ENCODE measurements at places on chromosomes 16 and 17.

DNA sequence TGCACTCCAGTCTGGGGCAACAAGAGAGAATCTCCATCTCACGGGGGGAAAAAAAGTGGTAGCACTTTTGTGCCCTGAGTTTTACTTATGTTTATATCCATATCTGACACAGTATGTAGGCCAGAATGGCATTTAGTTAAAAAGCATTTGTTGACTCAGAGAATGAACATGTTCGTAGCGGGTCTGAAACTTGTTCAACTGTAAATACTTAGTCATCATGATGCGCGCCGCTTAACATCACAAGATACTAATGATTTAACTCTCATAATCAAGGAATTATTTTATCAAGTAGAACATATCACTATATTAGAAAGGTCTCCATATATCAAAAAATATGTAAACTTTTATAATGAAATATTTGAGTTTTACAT, 55.3 kb upstream of the ITGA2B start:
- no peak for DNase-seq

- DNase-seq, result no peak
These were observed 2.4 kb downstream of the CCL18 start for GRCh38 chr17:36066365-36066985.

GRCh38 chr16:64975821-64976220, 146.0 kb downstream of the CDH11 start:
- no peak for DNase-seq

GRCh38 chr17:29069526-29070041, 26.6 kb downstream of the PIPOX start:
- DNase-seq, result no peak

DNA sequence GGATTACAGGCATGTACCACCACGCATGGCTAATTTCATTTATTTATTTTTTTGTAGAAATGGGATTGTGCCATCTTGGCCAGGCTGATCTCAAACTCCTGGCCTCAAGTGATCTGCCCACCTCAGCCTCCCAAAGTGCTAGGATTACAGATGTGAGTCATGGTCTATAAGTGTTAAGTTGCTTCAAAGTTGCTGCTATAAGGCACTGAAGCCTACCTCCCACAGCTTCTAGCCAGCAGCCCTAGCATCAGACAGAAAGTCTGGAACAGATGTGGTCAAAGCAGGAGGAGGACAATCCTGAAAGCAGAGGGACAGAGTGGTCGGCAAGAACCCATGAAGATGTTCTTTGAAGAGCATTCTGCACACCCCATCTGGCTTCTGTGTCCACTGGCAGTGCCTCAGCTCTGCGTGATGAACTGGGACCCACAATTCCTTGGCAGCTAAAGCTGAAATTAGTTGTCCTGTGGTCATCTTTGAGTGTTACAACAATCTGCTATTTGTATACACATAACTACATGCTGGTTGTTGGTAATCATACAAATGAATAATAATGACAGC, 11.2 kb downstream of the MAP3K14 start:
- DNase-seq, result no peak

- DNase-seq, result no peak
These were observed 86.4 kb downstream of the MRM1 start for GRCh38 chr17:36687736-36688135.

DNA sequence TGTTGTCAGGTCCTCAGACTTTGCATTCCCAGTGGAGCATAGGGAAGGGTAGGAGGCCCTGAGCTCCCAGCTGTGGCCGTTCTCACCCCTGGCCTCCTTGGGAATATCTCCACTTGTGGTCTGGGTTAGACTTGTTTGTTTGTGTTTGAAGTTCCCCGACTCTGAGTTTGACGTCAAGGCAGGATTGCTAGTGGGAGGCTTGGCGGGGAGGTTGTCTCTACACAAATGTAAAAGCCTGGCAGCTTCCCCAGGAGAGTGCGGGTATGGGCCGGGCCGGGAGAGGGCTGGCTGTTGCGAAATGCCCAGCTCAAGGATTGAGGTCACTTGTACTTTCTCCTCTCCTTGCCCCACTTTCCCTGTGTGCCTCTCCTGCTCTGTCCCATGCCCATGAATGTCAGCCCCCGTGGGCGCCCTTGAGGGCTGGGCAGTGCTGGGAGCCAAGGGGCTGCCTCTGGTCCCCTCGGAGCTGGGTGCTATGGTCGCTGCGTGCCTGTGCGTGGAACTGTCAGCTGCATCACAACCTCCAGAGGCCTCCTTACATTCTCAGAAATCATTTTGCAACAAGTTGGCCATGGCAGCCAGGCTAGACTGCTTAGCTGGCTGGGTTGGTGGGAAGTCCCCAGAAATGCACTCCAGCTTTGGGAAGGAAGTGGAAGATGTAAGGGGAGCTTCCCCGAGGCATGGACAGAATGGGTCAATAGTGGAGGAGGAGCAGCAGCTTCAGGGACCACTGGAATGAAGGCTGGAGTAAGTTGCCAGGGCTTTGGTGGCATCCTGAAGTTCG, 84.3 kb downstream of the KSR1 start:
- DNase-seq, result no peak

DNA sequence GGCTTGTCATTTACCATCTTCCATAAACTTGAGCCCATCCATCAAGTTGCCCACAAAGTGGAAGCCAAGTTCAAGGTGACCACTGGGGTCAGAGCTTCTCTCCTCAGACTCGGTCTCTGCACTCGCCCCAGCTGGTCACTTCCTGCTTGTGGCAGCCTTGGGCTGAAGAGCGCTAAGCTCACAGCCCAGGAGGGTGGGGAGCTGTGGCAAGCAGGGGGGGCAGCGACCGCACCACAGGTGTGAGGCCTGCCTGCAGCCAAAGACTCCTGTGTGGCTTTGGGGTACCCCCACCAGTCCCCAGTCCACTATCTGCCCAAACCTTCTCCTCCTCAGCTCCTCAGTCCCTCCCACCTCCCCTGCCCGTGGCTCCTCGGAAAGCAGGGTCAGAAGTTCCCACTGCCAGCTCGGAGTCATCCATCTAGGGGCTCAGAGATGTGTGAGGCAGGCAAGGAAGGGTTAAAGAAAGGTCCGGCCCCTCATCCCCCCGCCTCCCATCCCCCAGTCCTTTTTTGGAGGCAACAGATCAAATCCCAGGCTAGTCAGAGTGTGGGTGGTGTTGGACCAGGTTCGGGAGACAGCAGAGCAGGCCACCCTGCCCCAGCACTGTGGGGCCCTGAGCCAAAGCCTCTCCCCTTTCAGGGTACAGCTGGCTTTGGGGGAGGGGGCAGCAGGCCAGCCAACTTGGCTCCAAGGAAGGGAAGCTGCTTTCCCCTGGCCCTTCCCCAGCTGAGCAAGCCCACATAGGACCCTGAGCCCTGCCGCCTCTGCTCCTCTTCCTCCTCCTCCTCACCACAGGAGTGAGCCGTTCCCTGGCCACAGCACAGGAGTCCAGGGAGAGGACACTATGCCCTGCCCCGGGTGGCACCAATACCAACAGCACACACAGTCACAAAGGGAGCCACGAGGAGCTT, 3.2 kb downstream of the CSF3 start:
- DNase-seq, result peak; percentile 64

- no peak for DNase-seq
These were observed 7.9 kb downstream of the KLHDC4 start for GRCh38 chr16:87757841-87758426.

GRCh38 chr17:42010898-42011516, 6.2 kb downstream of the DNAJC7 start:
- no peak for DNase-seq

DNA sequence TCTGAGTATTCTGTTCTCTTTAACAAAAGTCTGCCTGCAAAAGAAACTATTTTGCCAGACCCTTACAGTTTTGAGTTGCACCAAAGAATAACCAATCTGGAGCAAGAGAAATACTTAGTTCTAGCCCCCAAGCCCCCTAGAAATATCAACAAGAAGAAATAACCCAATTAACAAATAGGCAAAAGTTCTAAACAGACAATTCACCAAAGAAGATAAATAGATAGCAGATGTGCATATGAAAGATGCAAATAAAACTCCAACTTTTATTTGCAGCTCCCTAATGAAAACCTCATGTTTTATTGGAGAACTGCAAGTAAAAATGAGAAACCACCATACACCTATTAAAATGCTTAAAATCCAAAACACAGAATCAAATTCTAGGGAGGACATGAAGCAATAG, 1308.0 kb downstream of the CDH11 start:
- DNase-seq, result no peak

- DNase-seq, result no peak
These were observed 8.6 kb downstream of the CCDC102A start for GRCh38 chr16:57527610-57528360.

GRCh38 chr17:39702901-39703893, 3.3 kb downstream of the ERBB2 start:
- no peak for DNase-seq

DNA sequence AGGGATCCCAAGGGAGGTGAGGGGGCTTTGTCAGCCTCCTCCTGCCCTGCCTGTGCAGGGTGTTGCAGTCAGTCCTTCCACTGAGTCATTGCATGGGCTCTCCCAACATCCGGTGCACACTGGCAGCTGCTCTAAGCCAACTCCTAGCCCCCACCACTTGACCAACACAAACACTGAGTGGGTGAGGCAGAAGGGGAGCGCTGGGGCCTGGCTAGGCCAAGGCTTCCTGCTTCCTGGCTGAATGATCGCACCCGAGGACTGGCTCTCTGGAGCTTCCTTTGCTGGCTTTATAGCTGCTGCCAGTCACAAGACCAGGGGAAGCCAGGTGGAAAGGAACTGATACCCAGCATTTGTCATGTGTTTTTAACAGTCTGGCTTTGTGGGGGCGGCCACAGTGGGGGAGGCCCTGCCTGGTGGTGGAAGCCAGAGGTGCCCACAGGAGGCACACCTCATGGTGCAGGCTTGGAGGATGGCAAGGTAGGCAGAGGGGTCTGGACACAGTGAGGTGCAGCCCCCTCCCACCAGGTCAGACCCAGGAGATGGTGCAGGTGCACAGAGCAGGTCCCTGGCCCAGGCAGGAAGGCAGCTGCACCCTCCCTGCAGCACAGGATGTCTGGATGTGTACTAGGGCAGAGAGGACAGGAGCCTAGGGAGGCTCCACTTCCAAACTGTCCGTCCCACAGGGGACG, 6.8 kb downstream of the MPG start:
- DNase-seq, result no peak

- DNase-seq, result no peak
These were observed 1.7 kb downstream of the MLST8 start for GRCh38 chr16:2206780-2207433.

DNA sequence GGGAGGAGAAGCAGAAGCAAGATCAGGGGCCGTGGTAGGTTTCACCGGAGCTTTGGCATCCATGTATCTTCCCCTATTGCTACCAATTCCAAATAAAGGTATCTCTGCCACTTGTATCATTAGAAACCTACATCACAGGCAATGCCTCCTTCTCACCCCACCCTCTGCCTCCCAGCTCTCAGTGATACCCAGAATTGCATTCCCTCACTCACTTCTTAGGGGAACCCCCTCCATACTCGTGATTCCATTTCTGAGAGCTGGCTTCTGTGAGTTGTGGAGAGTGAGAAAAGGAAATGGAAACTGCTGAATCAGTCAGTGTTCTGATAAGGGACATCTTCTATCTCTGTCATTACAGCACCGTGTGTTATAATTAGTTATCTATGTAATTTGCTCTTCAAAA, 2.3 kb upstream of the CCL3 start:
- no peak for DNase-seq

DNA sequence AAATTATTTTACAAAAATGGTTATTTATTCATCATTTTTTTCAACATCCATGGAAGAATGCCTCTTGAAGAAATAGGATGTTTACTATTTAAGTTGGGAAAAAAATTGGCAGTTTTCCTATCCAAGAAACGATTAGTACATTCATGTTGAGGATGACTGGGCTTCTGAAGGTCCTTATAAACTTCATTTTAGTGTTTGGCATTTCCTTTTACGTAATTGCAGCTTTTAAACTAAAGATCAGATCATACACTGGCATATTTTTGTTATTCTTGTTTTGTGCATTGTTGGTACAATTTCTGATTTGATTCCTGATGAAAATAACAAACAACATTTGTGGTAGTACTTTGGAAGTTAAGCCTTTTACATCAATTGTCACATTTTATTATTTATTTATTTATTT, 11.5 kb downstream of the KCNJ16 start:
- DNase-seq, result no peak

DNA sequence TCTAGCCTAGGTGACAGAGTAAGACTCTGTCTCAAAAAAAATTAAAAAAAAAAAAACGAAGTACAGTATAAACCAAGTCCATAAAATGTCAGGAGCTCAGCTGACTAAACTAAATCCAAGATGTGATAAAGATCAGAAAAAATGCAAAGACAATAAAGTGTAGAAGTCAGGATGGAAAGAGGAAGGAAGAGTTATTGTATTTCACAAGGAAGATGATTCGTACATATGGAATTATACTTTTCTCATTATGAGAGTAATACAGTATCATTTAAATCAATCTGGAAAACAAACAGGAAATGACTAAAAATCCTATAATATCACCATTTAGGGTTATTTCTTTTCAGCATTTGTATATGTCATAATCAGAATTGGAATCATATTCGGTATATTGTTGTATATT, 11.4 kb upstream of the APOH start:
- no peak for DNase-seq

- no peak for DNase-seq
These were observed 34.3 kb downstream of the VAC14 start for GRCh38 chr16:70766658-70767057.

DNA sequence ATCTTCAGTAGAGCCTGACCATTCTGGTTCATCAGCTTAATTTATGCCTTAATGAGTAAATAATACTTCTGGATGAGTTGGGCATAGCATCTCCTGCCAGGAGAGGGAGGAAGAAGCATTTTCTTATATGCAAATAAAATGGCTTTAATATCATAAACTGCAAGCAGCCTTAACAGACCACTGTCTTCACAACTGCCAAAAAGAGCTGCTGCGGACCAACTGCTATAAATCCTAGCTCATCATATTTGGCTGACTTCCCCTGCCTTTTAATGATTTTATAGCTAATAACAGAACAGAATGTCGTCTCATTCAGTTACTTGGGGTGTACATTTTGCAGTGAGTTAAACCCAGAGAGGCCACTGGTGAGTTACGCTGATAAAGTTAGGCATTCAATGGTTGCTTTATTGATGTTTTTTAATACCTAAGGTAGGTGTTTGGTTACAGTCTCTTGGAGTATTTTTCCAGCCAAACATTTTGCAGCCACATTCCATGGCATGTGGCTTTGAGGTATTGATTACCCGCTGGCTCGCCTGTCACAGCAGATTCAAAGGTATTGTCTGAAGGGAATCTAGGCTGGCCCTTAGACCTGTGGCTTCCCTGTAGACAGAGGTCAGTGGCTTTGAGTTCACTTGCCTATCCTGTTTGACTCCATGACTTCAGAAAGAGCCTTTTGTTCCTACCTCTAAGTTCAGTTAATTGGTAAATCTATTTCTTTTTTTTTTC, 16.4 kb downstream of the FAM20A start:
- no peak for DNase-seq

- DNase-seq, result no peak
These were observed 13.4 kb downstream of the TPSG1 start for GRCh38 chr16:1211451-1212268.
